ENCODE measurements at places on chromosomes 1 and 21. TPM values are rescaled to one million over a fixed set of nuclear protein-coding genes. Genes with fewer than 3 reads are reported as not detected.

DNA sequence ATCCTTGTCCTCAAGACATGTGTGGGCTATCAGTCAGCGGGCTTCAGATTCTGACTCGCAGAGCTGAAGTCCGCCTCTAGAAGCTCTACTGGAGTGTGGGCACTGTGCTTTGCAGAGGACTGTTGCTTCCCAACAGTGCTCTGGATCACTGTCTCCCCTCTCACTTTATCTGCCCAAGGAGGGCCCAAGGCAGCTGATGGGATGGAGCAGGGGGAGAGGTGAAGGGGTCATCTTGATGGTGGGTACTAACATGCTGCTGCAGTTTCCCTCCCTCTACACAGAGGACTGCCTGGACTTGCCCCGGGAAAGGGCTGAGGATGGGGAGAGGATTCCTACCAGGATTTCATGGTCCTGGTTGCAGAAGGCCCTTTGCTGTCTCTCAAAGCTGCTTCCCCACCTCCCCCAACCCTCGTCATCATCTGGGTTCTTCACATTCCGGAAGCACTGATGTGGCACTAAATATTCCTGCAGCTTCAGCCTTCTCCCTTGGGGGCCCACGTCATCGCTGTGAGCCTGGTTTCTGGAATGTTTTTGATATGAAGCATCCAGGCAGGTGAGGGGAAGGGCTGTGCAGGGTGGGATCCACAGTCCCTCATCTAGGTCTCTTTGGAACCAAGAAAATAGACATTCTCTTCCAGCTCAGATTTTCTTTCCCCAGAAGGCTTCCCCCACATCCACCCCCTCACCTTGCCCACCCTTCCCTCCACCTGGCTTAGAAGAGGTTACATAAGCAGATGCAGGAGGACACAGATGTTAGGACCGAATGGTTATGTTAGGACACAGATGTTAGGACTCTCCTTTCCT, 23.2 kb downstream of the NUAK2 start:
- H3K4me3 ChIP-seq = no peak overlapping the region
- peaks cover 18% of the 10 kb centered on the region for H3K36me3 ChIP-seq
- no peak for DNase-seq
- H3K4me1 ChIP-seq = peaks cover 49% of the 10 kb centered on the region

GRCh38 chr21:46171996-46172862, 12.0 kb downstream of the SPATC1L start:
- DNase-seq = no peak
- no peaks in the 10 kb centered on the region for H3K36me3 ChIP-seq
- H3K27me3 ChIP-seq = no peaks in the 10 kb centered on the region
- H3K4me3 ChIP-seq = no peak overlapping the region
- H3K27ac ChIP-seq = no peak overlapping the region

The RGS4 gene
- total RNA-seq = not detected

The OR2AK2 gene
- 0.70 TPM for total RNA-seq
